ENCODE measurements at places on chromosomes 5 and 9.

DNA sequence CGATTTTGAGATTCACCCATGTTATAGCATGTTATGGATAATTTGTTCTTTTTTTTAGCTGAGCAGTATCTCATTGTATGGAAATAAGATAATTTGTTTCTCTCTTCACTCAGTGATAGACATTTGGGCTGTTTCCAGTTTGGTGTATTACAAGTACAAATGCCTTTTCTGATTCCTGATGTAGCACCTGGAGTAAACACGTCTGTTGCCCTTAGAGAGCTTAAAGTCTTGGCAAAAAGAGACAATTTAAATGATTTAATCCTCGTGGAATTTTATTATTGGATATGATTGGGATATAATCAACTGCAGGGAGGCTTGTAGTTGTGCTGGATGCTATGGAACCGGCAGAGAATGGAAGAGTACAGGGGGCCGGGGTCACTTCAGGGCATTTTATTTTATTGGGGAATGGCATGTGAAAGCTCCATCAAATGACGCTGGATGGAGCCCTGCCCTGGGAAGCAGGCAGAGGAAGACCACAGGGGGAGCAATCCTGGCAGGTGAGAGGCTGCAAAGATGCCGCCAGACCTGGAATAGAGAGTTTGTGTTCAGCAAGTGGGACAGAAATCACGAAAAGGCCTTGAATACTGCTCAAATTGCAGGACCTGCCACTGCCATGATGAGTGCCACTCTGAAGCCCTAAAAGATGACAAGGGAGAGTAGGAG, 31.0 kb upstream of the TGFBI start:
- no peaks in the 10 kb centered on the region for H3K36me3 ChIP-seq
- no peak for DNase-seq
- no peak overlapping the region for H3K4me3 ChIP-seq
- H3K27me3 ChIP-seq: no peaks in the 10 kb centered on the region

DNA sequence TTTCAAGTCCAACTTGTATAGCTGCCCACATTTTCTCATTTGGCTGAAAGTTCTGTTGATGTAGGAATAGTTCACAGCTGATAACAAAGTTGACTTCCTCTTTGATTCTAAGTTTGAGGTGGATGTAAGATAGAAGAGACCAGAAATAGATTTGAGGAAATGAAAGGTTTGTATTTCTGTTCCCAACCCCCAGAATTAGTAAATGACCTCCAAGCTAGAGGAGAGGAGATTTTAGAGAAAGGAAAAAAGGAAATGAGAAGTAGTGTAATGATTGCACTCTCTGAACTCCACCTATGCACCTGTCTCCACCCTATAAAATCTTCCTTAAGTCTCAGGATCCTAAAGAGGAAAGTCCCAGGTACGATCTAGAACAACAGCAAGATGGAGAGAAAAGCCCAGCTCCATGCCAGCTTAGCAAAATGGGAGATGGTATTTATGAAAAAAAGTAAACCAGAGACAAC, 130.4 kb upstream of the POC5 start:
- no peaks in the 10 kb centered on the region for H3K4me1 ChIP-seq
- H3K36me3 ChIP-seq: no peaks in the 10 kb centered on the region
- no peak for DNase-seq
- H3K27ac ChIP-seq: no peak overlapping the region
- H3K27me3 ChIP-seq: no peaks in the 10 kb centered on the region
- no peak overlapping the region for H3K4me3 ChIP-seq

GRCh38 chr5:18240971-18241370, 606.7 kb downstream of the TAF11L14 start:
- H3K27ac ChIP-seq: no peak overlapping the region
- no peaks in the 10 kb centered on the region for H3K4me1 ChIP-seq
- H3K36me3 ChIP-seq: no peaks in the 10 kb centered on the region
- no peak overlapping the region for H3K4me3 ChIP-seq
- no peak for DNase-seq

DNA sequence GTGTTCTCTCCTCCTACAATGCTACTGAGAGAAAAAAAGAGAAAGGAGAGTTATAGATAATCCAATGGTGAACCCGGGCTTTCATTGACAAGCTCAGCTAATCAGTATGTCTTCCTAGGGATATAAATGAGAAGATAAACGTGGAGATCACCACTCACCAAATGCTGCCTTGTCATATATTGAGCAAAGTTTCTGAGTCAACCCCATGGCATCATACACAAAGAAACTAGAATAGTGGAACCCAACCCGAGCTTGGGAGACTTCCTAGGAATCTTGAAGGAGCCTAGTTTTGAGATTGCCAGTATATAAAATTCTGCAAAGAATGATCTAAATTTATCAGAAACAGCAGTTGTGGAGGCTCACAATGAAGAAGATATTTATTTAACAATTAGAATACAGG, 47.8 kb downstream of the PTPN3 start:
- H3K27ac ChIP-seq: no peak overlapping the region
- no peaks in the 10 kb centered on the region for H3K4me1 ChIP-seq
- DNase-seq: no peak
- H3K4me3 ChIP-seq: no peak overlapping the region
- H3K27me3 ChIP-seq: no peaks in the 10 kb centered on the region

GRCh38 chr5:167785901-167786300, 505.5 kb upstream of the WWC1 start:
- peaks cover 14% of the 10 kb centered on the region for H3K4me1 ChIP-seq
- DNase-seq: no peak
- H3K27ac ChIP-seq: no peak overlapping the region
- H3K27me3 ChIP-seq: no peaks in the 10 kb centered on the region
- no peak overlapping the region for H3K4me3 ChIP-seq

- H3K4me3 ChIP-seq: no peak overlapping the region
- no peaks in the 10 kb centered on the region for H3K27me3 ChIP-seq
- H3K4me1 ChIP-seq: no peaks in the 10 kb centered on the region
- H3K36me3 ChIP-seq: no peaks in the 10 kb centered on the region
Observed at GRCh38 chr5:168865968-168866367, 286.8 kb upstream of the PANK3 start.

DNA sequence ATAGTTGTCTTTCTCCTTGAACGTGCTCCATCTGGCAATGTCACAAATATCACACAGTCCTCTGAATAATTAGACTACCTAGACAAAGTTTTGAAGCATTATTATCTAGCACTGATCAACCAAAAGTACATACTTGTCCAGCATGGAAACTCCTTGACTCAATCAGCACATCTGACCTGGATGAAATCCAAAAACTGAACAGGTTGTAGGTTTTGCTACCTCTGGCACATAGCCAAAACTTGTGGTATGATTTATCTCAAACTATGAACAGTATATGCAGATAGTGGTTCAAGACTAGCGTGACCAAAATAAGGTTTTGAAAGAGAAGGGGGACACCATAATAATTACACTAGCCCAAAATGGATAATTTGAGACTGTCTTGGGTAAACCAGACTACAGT, 158.1 kb downstream of the ARRDC3 start:
- no peak overlapping the region for H3K27ac ChIP-seq
- H3K36me3 ChIP-seq: no peaks in the 10 kb centered on the region
- no peaks in the 10 kb centered on the region for H3K27me3 ChIP-seq

DNA sequence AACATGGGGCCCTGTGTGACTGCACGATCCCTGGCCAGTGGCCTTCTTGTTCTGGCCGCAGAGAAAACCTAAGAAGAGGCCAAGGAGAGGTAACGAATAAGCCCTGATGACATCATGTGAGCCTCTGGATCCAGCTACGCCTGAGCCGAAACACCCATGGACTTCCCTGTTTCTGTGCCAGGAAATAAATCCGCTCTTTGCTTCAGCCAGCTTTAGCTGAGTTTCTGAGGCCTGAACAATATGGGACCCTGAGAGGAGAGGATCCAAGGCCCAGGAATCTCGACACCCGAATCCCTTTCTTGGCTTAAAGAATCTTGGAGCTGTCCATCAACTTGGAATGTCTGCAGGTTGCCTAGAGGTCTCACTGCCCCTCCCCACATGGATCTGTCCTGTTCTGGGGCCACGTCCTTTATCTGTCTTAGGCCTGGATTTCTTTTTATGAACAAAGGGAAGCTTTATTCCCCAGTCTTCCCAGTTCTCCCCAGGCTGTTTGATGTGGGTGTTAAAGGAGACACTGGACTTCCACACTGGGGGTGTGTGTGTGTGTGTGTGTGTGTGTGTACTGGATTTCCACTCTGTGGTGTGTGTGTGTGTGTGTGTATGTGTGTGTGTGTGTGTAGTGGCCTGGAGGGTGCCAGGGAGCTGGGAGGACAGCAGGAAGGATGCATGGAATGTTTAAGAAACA, 13.7 kb downstream of the IER5L start:
- H3K27ac ChIP-seq: peak overlapping the region; percentile 66
- no peaks in the 10 kb centered on the region for H3K27me3 ChIP-seq
- DNase-seq: no peak
- H3K4me3 ChIP-seq: no peak overlapping the region
- no peaks in the 10 kb centered on the region for H3K36me3 ChIP-seq

- H3K4me1 ChIP-seq: no peaks in the 10 kb centered on the region
- no peaks in the 10 kb centered on the region for H3K27me3 ChIP-seq
- H3K4me3 ChIP-seq: no peak overlapping the region
- H3K36me3 ChIP-seq: no peaks in the 10 kb centered on the region
- H3K27ac ChIP-seq: no peak overlapping the region
Observed at GRCh38 chr5:125275725-125276090, 529.3 kb upstream of the ZNF608 start.

GRCh38 chr5:76065258-76065657, 17.9 kb upstream of the SV2C start:
- no peaks in the 10 kb centered on the region for H3K36me3 ChIP-seq
- no peak overlapping the region for H3K27ac ChIP-seq
- no peaks in the 10 kb centered on the region for H3K4me1 ChIP-seq
- H3K27me3 ChIP-seq: no peaks in the 10 kb centered on the region
- H3K4me3 ChIP-seq: no peak overlapping the region

GRCh38 chr9:113393281-113393680, 7.8 kb downstream of the ALAD start:
- no peak for DNase-seq
- peaks cover 38% of the 10 kb centered on the region for H3K36me3 ChIP-seq
- no peak overlapping the region for H3K4me3 ChIP-seq
- no peaks in the 10 kb centered on the region for H3K27me3 ChIP-seq
- H3K4me1 ChIP-seq: no peaks in the 10 kb centered on the region

- no peak overlapping the region for H3K4me3 ChIP-seq
- H3K27ac ChIP-seq: no peak overlapping the region
- H3K27me3 ChIP-seq: no peaks in the 10 kb centered on the region
- no peaks in the 10 kb centered on the region for H3K36me3 ChIP-seq
- no peak for DNase-seq
Observed at GRCh38 chr5:12648558-12648957, 744.3 kb upstream of the CTNND2 start.

DNA sequence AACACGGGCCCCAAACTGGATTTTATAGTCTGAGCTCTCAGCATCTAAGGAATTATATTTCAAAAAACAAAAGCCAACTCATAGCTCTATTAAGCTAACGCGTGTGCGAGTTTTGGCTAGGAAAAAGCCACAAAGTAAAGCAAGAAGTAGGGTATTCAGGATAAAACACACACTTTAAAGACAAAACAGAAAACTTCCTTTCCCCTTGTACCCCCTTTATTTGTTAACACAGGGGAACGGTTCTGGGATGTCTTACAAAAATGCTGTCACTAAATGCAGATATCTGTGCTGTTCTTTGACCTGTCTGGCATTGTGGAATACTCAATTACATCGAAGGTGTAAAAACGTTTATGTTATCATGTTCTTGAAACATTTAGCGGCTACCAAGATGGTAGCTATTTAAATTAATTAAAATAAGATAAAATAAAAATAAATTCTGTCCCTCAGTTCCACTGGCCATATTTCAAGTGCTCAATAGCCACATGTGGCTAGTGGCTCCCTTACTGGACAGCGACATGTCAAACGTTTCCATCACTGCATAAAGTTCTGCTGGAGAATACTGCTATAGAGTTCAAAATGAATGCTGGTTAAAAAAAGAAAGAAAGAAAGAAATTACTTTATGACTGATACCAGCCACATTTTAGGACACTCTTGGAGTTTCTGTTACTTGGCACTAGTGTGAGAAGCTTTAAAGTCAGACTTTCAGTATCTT, 7.2 kb upstream of the MEF2C start:
- H3K4me3 ChIP-seq: peak overlapping the region; percentile 87
- H3K27me3 ChIP-seq: no peaks in the 10 kb centered on the region
- H3K4me1 ChIP-seq: peaks cover 17% of the 10 kb centered on the region
- H3K27ac ChIP-seq: peak overlapping the region; percentile 90
- DNase-seq: no peak
- H3K36me3 ChIP-seq: no peaks in the 10 kb centered on the region

GRCh38 chr9:16501141-16501540, 369.3 kb downstream of the BNC2 start:
- DNase-seq: no peak
- H3K27ac ChIP-seq: no peak overlapping the region
- peaks cover 16% of the 10 kb centered on the region for H3K4me1 ChIP-seq
- no peaks in the 10 kb centered on the region for H3K36me3 ChIP-seq
- no peaks in the 10 kb centered on the region for H3K27me3 ChIP-seq

DNA sequence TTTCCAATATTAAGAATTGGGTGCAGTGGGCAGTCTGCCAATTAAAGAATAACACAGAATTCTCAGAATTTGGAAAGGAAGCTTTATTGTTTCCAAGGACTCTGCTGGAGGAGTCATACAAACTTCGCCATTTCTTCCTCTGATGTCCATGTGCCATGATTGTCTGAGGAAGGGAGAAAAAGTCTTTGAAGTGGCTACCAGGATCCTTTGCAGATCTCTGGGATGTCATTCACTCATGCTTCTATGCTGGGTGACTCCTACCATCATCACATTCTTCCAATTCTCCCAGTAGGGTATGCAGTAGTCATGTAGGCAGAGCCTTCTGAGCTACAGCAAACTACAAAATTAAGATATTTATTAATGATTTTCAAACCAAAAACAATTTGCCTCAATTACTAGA, 3.2 kb upstream of the SMAD5 start:
- H3K27me3 ChIP-seq: no peaks in the 10 kb centered on the region
- H3K36me3 ChIP-seq: no peaks in the 10 kb centered on the region
- H3K4me1 ChIP-seq: peaks cover 11% of the 10 kb centered on the region
- H3K4me3 ChIP-seq: no peak overlapping the region
- no peak for DNase-seq
- no peak overlapping the region for H3K27ac ChIP-seq

- no peaks in the 10 kb centered on the region for H3K4me1 ChIP-seq
- no peaks in the 10 kb centered on the region for H3K36me3 ChIP-seq
- no peaks in the 10 kb centered on the region for H3K27me3 ChIP-seq
- H3K27ac ChIP-seq: no peak overlapping the region
- H3K4me3 ChIP-seq: no peak overlapping the region
Observed at GRCh38 chr9:119289740-119290433, 79.3 kb downstream of the BRINP1 start.

DNA sequence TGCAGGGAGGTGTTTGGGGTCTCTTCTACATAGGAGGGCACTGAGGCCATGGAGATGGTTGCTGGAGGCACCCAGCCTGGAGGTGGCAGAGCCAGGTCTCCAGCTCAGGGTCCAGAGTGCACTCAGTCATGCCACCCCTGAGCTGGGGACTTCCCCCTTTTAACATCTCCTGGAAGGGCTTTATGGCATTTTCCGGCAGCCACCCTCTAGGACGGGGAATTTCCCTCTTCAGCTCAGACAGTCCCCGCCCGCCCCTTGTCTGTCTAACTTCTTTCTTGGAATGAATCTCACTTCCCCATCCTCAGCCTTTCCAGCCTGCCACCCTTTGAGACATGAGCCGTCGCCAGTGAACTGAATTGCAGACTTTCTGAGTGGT, 49.9 kb downstream of the COL15A1 start:
- no peak for DNase-seq
- no peaks in the 10 kb centered on the region for H3K36me3 ChIP-seq
- H3K4me1 ChIP-seq: peaks cover 63% of the 10 kb centered on the region
- no peaks in the 10 kb centered on the region for H3K27me3 ChIP-seq
- H3K4me3 ChIP-seq: no peak overlapping the region

Measured in thoracic aorta (tissue), 2 donors.